ENCODE measurements at places on chromosomes 7 and 10.

- no peak for DNase-seq
Measured at GRCh38 chr7:418636-419280, 100.9 kb downstream of the PDGFA start.

DNA sequence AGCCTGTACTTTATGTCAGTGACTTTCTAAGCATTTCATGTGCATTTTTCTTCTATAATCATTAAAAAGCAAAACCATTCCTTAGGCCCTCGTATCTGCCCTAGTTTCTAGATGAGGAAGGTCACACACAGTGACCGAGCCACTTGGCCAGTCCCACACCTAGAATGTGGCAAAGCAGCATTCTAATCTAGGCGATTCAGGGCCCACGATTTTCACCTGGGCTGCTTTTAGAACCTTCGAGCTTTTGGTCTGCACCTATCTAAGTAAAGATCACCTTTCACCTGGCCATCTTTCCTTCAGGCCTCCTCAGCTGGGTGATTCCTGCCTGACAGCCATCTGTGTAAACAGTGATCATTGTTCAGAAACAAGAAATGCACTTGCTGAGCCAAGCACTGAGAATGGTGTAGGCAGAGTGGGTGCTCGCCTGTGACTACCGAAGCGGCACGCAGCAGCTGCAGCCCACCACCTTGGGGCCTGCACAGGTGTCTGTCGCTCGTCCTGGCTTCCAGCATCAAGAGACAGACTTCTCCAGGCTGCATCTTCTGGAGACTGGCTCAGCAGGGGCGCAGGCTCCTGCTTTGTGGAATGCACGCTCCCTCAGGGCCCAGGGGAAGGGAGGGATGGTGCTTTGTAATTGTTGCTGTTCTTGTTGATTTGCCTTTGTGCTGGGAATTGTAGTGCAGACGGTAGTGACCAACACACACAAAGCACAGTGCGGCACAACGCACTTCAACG is 149.0 kb upstream of the INSYN2A start:
- DNase-seq: no peak

- DNase-seq: no peak
Measured at GRCh38 chr7:42233171-42233570, 3.8 kb downstream of the GLI3 start.

DNA sequence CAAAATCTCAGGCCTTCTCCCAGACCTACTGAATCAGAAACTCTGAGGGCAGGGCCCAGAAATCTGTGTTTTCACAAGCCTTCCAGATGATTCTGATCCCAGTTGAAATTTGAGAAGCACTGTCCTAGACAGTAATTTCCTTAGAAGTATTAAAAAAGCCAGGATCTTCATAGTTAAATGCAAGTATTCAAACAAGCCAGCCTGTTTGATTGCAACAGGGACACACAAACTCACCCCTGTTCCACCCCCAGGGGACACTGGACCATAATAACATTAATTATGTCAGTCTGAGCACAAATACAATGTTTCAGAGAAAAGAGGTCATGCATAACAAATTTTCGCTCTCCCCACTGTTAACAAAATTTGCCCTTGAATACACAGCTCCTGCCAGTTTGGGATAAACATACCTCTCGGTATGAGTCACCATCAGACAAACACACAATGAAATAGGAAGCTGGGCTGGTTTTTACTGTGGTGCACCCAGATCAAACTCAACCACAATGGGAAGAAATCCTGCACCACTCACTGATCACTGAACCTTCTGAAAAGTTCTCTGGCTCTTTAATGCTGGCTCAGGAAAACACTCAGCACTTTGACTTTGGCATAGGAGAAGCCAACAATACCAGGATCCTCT is 34.3 kb downstream of the ABLIM1 start:
- DNase-seq: no peak

DNA sequence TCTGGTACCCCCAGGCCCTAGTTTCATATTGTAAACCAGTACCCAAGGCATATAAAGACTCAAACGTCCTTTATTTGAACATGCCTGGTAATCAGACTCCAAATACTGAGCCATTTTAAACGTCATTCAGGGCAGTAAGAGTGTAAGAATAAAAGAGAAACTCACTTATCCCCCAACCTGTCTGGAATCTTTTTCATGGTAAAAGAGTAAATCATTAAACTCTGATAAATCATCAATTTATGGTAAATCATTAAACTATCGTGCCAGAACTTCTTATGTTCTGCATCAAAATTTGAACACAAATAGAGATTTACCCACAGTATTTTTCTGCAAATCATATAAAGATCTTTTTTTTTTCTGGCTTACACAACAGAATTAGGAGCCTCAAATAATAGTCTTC is 734.3 kb upstream of the POT1 start:
- DNase-seq: no peak

- no peak for DNase-seq
Measured at GRCh38 chr7:128933180-128933891, 4.4 kb upstream of the IRF5 start.

DNA sequence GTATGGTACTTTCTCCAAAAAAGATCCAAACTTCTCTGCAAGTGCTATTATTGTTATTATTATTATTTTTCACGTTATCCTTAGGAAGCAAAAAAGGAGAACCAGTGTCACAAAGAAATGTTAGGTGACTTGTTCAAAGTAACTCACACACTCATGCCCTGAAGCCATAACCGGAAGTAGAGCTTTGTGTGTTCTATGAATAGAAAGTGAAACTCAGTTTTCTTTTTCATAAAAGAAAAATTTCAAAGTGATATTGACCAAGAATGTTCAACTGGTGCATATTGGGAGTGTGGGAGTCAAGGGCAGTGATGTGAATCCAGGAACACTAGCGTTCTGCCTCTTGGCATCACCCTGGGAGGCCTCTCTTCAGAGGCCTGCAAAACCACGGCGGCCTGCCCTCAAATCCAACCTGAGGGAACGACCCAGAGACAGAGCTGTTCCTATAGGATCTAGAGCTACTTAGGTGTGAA is 106.1 kb downstream of the PRKCQ start:
- no peak for DNase-seq

DNA sequence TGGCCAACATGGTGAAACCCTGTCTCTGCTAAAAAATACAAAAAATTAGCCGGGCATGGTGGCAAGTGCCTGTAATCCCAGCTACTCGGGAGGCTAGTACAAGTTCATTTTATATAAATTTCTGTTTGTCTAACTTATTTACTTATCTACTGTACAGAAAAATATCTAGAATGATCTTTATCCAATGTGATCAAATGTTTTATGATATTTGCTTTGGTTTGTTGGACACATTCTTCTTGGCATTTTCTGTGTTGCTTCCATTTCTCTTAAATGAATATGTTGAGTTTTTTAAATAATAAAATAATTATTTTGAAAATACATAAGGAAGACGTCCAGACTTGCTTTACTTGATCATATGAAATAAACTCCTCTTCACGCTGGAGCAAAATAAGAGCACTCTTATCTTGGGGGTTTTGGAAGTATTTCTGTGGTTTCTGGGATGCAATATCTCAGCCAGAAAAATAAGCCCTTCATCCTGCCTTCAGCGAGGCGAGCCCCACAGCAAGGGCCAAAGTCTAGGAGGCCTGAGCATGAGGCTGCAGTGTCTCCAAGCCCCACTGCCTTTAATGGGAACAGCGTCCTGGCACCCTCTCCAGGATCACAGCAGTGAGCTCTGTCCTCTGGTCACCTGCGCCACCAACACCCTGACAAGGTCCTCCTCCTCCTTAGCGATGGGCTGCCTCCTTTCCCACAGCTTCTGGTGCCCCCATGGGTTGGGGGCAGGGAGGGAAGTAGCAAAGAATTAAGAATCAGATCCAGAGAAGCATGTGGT is 480.2 kb downstream of the KCNMA1 start:
- no peak for DNase-seq

DNA sequence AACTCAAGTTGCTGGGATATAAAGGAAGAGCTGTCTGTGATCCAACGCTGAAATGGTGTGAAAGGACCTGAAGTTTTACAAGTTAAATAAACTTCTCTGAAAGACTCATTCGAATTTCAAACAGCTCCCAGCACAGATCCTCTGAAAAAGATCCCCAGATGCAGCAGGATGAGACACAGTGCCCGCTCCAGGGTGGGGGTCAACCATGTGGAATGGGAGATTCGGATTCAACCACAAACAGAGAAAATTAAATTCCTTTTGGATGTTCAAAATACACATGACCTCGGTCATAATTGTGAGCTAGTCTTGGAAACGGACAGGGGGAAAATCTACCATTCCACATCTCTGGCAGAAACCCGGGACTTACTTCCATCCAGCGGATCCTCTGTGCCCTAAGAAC is 119.6 kb downstream of the PRKAG2 start:
- no peak for DNase-seq

- DNase-seq: no peak
Measured at GRCh38 chr7:155003092-155003375, at the start of gene PAXIP1. TSS of gene PAXIP1 (minus strand) at chr7:155003124. CDS start at chr7:155002929, 195 bp downstream.

- no peak for DNase-seq
Measured at GRCh38 chr7:54345746-54346145, 196.4 kb upstream of the VSTM2A start.

DNA sequence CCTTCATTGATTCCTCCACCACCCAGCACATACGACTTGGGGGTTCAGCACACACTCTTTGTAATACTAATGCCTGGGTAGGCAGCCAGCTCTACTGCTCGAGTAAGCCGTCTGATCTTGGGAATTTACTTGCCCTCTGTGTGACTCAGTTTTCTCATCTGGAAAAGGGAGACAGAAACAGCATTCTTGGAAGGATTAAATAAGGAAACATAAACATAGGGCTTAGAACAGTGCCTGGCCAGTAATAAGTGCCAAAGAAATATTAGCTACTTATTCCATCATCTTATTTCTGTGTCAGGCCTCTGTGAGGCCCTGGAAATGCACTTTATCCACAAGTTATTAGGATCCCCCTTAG is 130.1 kb downstream of the TNS3 start:
- no peak for DNase-seq

Measured in NCI-H2227 treated with DMSO at 0.1 percent for 48 hours (cell line).